ENCODE measurements at places on chromosomes 13 and 19. TPM values are rescaled to one million over a fixed set of nuclear protein-coding genes. Genes with fewer than 3 reads are reported as not detected.

GRCh38 chr13:21075011-21075378, 13.6 kb upstream of the LATS2 start:
- DNase-seq: no peak

DNA sequence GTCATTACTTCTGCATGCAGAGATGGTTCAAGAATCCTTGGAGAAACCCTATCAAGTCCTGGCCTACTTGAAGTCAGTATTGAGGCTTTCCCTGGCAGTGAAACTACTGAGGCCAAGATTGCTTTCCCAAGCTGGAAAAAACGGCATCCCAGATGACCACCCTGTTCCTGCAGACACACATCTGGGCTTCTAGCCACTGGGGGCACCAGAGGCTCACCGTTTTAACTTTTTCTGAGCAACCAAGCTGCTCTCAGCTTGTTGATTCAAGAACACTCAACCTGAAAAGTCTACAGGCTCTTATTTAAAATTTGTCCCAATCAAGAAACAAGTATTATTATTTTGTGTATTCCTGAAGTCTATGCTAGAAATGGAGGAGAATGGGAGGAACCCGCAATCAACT, 66.6 kb downstream of the SPRYD7 start:
- DNase-seq: no peak

DNA sequence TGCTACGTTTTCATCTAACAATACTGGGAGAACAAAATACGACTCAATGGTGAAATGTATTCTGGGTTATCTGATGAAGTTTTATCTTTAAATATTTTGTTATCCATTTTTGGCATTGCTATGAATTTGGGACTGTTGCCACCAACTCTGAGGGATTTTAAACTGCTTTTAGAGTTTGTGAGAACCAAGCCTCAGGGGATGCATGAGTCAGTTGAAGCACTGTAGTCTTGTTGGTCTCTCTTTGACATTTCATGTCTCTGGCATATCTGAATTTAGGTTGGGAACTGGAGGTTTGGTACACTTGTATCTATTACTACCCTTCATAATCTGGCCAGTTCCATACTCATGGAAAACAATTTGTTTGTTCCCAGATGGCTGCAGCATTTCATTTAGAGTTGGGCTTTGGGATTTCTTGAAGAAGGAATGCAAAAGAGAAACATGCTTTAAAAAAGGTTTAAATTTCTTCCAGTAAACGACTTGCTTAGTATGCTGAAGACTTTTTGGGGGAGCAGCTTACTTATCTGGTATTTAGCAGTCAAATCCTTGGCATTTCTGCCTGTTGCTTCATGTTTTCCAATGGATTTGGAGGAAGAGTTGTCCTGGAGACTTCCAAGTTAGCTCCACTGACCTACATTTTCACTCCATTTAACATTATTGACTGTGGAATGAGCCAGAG, 28.9 kb downstream of the ARHGEF7 start:
- DNase-seq: no peak

GRCh38 chr13:38908574-38908973, 82.1 kb downstream of the STOML3 start:
- no peak for DNase-seq

DNA sequence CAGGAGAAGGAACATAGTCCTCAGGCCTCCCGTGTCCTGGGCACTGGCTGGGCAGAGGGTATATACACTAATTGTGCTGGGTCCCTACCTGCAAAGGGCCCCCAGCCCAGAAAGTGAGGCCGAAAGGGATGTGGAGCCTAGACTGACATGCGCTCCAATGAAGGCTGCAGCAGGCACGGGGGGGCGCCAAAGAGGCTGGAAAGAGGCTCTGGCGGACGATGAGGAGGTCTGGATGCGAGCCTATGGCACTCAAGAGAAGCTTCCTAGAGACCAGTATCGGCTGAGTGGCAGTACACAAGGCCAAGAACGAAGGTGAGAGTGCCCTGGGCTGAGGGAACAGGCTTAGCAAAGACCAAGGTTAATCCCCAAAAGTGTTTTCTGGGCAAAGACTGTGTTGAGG, 16.6 kb downstream of the VRK3 start:
- no peak for DNase-seq

DNA sequence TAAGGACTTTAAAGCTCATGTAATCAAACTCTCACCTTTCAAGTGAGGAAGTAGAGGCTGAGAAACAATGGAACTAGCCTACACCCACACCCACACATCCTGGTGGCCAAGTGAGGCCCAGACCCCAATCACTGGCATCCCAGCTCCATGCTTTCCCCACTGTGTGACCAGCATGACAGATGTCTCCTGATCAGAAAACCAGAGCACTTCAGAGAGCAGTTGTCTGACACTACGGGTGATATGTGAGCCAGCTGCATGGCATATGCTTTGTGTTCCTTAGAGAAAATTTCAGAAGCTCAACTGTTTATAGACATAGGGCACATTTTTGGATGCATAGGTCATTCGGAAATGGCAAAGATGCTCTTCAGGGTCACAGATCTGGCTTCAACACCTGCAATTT, 315.2 kb downstream of the NDFIP2 start:
- DNase-seq: no peak

DNA sequence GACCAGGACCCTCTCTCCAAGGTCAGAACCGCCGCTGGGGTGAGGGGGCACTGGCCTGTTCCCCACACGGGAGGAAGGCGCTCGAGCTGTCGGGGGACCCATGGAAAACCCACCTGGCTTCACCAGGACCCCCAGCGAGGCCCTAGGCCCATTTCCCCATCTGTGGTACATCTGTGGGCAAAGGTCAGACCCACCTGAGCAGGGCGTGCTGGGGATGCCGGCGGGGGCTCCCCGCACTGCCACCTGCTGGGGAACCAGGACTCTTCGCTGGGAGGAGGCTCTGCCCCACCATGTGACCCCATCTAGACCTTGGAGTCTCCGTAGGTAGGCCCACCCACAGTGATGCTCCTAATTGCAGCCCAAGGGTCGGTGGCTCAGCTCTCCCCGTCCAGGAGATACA, 511 bp downstream of the WDR88 start:
- no peak for DNase-seq

DNA sequence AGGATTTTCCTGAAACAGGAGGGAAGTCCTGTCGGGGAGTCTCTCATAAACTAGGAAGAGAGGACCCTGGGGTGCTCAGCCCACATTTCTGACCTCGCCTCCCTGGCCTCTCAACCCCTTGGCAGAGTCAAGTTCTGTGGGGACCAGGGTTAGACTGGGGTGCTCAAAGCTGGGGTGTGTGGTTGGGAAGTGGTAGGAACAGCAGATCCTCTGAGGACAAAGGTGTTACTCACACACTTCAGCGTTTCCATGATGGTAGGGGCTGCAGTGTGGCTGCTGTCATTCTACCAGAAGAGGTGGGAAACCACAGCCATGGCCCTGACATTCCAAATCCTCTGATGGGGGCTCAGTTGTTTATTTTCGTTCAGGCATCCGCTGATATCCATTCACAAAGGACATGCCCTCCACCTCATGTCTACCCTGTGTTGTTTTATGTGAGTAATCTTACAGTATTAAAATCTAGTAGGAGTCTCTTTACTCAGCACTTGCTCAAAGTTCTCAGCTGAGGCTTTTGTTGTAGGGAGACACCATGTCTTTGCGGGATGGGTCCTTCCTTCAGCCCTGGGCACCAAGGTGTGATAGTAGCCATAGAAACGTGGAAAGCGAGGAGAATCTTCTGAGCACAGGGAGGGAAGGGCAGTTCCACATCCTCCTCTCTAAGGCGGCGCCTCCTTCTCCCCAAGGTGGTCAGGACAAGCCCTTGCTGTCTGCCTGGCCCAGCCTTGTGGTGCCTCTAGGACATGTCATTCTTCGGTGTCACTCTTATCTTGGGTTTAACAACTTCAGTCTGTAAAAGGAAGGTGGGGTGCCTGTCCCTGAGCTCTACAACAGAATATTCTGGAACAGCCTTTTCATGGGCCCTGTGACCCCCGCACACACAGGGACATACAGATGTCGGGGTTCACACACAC, 1.5 kb downstream of the KIR2DL3 start:
- DNase-seq: no peak

The TEAD2 gene
- total RNA-seq: 43.8 TPM

The ZNF575 gene
- 1.1 TPM for total RNA-seq

Measured in left cardiac atrium (tissue), 4 donors.